ENCODE measurements at places on chromosomes 2 and 18.

GRCh38 chr2:233801357-233802131 is 23.4 kb downstream of the MROH2A start:
- no peak for DNase-seq

- no peak for DNase-seq
These were observed 4.4 kb downstream of the CTIF start for GRCh38 chr18:48543228-48543627.

DNA sequence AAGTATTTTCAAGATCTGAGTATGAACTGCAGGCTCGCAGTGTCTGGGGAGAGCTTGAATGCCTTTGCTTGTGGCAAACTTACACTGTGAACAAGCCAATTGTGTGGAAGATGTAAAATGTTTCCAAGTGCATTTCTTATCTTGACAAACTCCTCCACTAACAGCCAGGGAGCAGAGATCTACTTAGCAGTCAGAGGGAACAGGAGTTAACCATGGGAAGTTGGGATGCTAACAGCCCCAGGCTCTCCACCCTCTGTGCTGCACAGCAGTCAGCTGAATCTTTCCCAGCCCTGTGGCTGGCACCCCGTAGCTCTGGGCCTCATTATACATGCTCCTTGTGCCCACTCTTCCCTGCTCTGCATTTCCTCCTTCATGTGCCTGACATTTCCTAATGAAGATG is 450.2 kb downstream of the TSN start:
- no peak for DNase-seq

GRCh38 chr18:11857177-11857887 is 6.1 kb downstream of the CHMP1B start:
- no peak for DNase-seq

GRCh38 chr2:1750933-1751766 is 6.8 kb upstream of the PXDN start:
- DNase-seq: no peak
